ENCODE measurements at places on chromosomes 1 and 21. TPM values are rescaled to one million over a fixed set of nuclear protein-coding genes. Genes with fewer than 3 reads are reported as not detected.

DNA sequence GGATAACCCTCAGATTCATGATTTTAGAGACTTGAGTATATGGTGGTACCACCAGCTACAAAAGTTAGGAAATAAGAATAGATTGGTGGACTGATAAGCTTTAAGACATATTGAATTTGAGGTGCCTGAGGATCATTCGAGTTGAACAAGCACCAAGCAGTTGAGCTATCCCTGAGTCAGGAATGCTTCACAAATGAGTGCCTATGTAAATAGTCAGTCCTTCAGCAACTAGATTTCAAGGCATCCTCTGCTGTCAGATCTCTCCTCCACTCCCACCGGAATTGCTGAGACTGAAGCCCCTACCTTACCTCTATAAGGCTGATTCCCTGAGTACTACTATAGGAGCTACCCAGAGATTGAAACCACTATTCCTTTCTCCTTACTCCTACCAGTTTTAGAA lies 7.1 kb downstream of the BTF3L4 start:
- no peak for DNase-seq

- no peak for DNase-seq
These were observed 324.8 kb downstream of the DISC1 start for GRCh38 chr1:231951374-231951773.

Gene MYOG
- total RNA-seq: not detected

DNA sequence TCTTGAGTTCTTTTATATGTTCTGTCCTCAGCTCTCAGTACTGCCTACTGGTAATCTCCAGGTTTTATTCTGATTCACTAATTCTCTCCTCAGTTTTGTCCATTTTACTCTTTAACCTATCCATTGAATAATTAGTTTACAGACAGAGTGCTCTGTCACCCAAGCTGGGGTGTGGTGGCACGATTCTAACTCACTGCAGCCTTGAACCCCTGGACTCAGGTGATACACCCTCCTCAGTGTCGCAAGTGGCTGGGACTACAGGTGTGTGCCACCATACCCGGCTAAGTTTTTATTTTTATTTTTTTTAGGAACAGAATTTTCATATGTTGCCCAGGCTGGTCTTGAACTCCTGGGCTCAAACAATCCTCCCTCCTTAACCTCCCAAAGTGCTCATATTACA lies 14.0 kb downstream of the RAB4A start:
- DNase-seq: no peak

DNA sequence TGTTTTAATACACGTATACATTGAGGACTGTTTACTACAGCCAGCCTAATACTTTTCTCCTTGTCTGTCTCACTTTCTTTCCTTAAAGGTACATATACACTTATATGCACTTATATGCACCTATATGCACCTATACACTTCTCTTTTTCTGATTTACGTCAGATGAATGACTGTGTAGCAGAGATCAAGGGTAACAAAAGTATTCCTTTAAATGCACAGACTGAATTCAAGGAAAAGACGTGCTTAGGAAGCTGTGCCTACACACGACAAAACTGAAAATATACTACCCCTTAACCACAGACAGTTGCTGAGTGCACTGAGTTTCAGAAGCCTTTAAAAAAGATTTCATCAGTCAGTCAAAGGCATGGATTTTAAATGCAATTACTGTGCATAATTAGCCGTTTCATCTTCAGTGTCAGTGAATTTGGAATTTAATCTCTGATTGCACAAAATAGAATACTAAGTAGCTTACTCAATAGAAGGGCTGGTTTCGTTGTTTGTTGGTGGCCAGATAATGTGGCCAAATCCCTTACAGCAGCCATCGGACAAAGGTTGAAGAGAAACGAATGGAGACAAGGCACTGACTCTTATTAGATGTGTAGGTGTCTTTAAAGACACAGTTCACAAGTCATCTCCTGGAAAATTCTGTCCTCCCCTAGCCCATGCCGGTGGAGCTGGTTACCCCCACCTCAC lies 38.3 kb upstream of the TARBP1 start:
- DNase-seq: no peak

DNA sequence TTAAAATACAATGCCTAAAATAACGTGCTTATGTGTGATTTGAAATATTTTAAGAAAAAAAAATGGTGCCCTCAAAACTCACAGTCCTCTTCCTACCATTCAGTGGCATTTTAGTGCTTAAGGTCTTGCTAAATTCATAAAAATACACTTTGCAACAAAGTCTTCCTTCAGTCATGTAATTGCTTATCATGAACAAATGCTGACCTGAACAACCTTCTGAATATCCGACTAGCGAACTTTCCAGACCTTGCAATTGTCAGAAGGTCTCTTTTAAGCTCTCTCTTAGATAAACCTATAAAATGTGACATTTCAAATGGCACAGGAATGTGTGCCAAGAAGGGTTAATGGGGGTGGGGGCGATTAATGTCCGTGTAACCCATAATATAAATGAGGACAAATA lies 858 bp downstream of the BRINP3 start:
- no peak for DNase-seq

DNA sequence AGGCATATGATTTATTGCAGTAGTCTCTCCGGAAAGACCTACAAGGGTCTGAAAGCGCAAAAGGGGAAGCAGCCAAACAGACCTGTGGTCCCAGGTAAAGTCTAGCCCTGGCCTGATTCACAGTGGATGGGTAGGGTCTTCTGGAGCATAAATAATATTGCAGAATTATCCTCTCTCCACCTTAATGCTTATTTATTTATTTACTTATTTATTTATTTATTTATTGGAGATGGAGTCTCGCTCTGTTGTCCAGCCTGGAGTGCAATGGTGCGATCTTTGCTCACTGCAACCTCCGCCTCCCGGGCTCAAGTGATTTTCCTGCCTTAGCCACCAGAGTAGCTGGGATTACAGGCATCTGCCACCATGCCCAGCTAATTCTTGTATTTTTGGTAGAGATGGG lies 11.8 kb upstream of the KLHDC8A start:
- no peak for DNase-seq

Gene S100A7A
- not detected for total RNA-seq

- no peak for DNase-seq
These were observed 227 bp downstream of the NBL1 start for GRCh38 chr1:19644395-19644680.

DNA sequence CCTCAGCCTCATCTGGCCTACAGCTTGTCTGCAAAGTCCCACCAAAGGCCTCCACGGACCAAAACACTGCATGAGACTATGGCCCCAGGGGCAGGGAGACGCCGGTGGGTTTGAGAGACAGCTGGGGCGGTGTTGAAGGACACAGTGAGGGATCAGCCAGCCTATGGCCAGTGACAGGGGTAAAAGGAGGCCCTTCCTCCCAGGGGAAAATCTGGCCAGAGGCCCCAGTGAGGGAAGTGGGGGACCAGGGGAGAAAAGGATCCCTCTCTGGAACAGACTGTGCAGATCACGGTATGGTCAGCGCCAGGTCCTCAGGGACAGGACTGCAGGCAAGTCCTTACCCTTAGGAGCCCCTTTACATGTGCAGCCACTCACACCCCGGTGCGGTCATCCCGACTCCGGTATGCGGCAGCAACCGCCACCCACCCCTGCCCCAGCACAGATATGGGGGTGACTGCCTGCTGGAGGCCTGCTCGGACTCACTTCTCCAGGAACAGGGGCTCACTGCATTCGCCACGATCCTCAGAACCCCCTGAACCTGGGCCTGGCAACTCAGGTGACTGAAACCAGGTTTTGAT lies 1.3 kb downstream of the CERS2 start:
- no peak for DNase-seq

- DNase-seq: no peak
These were observed 391.8 kb downstream of the CAMTA1 start for GRCh38 chr1:7177021-7177420.

Gene C1QA
- not detected for total RNA-seq

DNA sequence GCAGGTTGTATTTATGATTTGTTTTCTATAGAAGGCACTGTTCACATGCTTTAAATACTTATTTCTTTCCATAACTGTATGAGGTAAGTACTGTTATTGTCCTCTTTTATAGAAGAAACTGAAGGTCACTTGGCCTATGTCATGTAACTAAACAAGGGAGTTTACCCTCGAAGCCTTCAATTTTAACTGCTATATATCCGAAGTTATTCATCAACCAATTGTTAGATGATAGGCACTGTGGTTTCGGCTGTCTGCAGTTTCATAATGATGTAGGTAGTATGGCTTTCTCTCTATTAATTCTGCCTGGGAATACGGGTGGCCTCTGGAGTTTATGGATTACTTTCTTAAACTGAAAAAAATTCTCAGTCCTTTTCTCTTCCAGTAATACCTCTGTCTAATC lies 413.3 kb upstream of the ADGRL2 start:
- DNase-seq: no peak

Gene ZYG11A
- total RNA-seq: not detected

- no peak for DNase-seq
These were observed 202.2 kb downstream of the ROR1 start for GRCh38 chr1:63976006-63976405.

Gene PLA2G2A
- total RNA-seq: 2.4 TPM

Gene CFAP107
- total RNA-seq: 2.8 TPM

DNA sequence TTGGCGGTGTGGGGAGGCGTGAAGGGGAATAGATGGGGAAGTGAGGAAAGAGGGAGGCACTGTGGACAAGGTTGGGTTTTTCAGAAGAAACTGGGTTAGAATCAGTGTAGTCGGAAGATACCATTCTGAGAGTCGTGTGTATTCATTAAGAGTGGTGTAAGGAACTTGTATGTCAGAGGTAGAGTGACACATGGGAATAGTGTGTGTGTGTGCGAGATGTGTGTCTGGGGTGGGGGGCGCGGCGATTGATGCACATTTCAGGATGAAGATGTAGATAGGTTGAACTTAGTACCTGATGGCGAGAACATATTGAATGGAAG lies 878 bp downstream of the SMG7 start:
- DNase-seq: no peak

DNA sequence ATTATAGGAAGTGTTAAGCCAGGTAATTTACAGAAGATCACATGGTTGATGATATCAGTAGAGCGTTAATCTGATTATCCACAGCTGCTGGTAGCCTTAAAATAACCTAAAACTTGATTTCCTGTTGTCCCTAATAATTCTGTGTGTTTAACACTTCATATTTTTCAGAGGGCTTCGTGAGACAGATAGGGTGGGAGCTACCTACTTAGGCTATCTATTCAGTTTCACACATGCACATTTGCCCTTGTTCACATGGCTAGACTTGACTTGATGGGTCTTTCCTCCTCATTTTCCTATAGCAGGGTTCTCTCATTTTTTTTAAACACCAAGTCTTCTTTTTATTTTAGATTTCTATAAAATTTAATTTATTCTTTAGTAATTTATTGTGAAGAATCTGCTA lies 11.0 kb downstream of the BACH1 start:
- no peak for DNase-seq

GRCh38 chr1:236059011-236059410 lies 5.9 kb downstream of the NID1 start:
- no peak for DNase-seq
